ENCODE measurements at places on chromosomes 2 and 18.

DNA sequence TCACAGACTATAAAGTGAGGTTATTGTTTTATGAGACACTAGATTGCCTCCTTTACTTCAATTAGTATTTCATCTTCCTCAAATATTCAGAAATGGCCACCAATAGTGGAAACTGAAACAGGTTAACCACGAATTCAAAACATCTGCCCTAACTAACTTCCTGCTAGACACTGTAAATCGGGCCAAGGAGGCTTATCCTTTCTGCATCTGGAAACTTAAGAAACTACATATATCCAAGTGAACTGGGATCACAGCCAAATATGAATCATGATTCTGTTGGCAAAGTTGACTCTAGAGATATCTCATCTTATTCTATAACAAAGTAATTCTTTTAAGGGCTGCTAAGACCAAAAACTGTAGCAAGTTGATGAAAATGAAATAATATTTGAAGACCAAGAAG lies 136.6 kb upstream of the ZC3H15 start:
- DNase-seq: no peak

GRCh38 chr2:21233194-21233593 lies 109.4 kb downstream of the TDRD15 start:
- DNase-seq: no peak

- no peak for DNase-seq
Observed at GRCh38 chr18:74768096-74768495, 170.4 kb downstream of the ZNF407 start.

DNA sequence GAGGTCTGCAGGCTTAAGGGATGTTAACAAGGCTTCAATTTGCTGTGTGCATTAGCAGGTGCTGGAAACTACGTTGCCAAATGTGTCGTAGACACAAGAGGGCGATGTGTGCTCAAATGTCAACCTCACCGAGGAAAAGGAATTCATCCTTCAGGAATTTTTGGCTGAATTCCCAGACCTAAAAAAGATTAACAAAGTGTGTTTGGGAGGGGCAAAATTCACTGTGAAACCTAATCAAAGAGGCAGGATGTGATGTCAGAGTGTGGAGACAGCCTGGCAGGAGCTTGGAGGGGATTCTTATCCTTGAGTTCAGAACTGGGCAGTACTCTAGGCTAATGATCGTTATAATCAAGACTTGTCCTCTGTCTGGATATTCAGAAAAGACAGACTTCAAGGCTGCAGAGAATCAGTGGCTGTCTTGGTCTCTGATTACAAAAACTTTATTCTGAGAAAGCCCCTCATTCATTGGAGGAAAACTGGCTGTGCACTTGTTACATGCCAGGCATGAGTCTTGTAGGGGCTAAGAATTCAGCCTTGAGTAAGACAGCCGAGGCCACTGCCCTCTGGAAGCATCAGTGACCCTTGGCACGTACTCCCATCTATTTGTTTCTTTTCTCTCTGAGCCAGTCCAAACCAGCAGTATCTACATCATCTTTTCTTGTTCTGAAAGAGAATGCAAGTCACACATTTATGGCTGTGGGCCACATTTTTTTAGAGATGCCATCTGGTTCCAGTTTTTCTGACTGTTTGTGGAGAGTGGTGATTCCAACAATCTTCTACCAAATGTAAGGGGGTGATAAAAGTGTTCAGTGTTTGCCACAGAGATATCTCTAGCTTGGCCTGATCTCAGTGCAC lies 18.7 kb upstream of the SCYGR1 start:
- no peak for DNase-seq

DNA sequence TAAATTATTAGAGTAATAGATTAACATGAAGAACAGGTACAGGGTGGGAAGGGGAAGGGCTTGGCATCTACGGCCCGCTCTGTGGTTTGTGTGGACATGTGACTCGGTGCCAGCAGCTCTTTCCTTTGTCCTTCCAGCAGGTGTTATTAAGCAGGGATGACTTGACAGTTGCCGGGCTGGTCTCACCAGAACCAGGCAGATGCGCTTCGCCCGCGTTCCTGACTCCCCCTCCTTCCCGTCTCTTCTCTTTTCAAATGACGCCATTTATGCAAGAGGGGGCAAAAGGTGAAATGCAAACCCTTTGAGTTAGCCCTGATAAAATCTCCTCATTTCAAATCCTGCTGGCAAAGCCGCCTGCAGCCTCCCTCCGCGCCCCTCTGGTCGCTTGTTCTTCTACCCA lies 38.9 kb upstream of the MGAT4A start:
- no peak for DNase-seq

- no peak for DNase-seq
Observed at GRCh38 chr18:79781331-79781941, 16.3 kb upstream of the KCNG2 start.

- no peak for DNase-seq
Observed at GRCh38 chr2:36128359-36128758, 227.2 kb upstream of the CRIM1 start.

DNA sequence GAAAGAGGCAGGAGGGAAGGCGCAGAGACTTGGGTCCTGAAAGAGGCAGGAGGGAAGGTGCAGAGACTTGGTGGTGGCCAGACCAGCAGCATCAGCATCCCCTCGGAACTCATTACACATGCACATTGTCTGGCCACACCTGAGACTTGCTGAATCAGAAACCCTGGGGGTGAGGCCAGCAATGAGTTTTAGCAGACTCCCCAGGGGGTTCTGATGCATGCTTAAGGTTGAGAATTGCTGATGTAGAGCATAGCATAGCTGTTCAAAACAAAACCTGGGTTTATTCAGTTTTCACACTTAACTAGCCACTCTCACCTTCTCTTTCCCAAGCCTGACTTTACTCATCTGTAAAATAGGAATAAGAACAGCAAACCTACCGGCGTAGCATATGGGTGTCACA lies 122.9 kb downstream of the MRO start:
- no peak for DNase-seq

- DNase-seq: no peak
Observed at GRCh38 chr2:119137502-119137901, 21.0 kb downstream of the C1QL2 start.

- no peak for DNase-seq
Observed at GRCh38 chr2:133044556-133044955, 374.6 kb upstream of the LYPD1 start.

DNA sequence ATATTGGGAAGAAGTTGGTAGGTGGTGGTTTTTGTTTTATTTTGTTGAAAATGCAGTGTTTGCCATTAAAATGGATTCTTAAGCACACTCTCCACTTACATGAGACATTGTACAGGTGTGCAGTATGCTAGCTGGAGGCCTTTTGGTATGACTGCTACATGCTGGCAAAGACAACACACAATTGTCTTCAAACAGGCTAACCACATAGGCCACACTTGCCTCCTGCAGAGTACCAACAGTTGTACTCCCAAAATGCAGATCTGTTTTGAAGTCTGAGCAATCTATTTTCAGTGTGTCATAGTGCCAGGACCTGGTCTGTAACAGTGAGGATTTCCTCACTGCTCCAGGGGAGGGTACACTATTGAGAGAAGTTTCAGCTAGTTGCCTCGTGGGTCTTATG lies 213.6 kb downstream of the ZRANB3 start:
- no peak for DNase-seq

DNA sequence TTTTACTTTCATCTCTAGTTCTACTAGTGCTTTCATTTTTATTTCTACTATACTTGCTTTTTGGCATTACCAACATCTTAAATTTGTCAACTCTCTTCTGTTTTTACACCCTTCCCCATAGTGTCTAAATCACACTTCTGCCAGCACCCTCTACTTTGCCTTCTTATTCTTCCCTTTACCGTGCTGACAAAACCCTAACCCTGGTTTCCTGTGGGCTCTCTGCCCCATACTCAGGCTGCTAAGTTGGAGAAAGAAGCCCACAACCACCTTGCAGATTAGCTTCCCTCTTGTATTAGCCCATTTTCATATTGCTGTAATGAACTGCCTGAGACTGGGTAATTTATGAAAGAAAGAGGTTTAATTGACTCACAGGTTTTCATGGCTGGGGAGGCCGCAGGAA lies 24.8 kb downstream of the GIGYF2 start:
- no peak for DNase-seq

- DNase-seq: no peak
Observed at GRCh38 chr2:222903234-222904220, 42.7 kb downstream of the ACSL3 start.

Measured in stimulated activated CD4-positive, alpha-beta T cell treated with anti-CD3 and anti-CD28 coated beads, Interleukin-1b, Interleukin-23, amount 100 ng/mL, for 4 hours (primary cell).